Activated CD8-positive, alpha-beta memory T cell treated with anti-CD3 and anti-CD28 coated beads for 24 hours (primary cell): ENCODE measurements at places on chromosomes 16 and 17.
A peak's percentile ranks its signal among the peaks of the same experiment; 100 is the strongest.

GRCh38 chr17:67080804-67081203 is 36.5 kb downstream of the CACNG1 start:
- DNase-seq = no peak

- DNase-seq = no peak
Measured at GRCh38 chr16:787321-787966, 737 bp downstream of the RPUSD1 start.

- no peak for DNase-seq
Measured at GRCh38 chr17:4636474-4637100, 4.9 kb downstream of the ALOX15 start.

GRCh38 chr17:74467221-74467951 is 952 bp downstream of the CD300A start:
- DNase-seq = no peak

- no peak for DNase-seq
Measured at GRCh38 chr16:80663078-80663477, 122.3 kb downstream of the DYNLRB2 start.

- DNase-seq = peak; percentile 32
Measured at GRCh38 chr17:67980456-67980855, 15.8 kb downstream of the C17orf58 start.

DNA sequence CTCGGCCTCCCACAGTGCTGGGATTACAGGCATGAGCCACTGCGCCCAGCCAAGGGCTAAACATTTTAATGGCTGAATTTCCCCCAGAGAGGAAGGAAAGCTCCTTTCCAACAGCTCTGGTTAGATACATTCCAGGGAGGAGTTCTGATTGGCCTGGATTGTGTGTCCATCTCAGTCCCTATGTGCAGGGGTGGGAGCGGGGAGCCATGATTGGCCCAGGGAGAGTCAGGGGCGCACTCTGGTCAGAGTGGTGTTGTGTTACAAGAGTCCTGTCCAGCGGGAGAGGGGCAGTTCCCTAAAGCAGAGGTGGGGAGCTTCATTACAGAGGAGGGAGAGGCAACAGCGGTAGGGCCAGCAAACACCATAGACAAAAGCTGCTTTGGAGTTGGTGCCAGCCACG is 75.0 kb downstream of the RAP1GAP2 start:
- DNase-seq = no peak

DNA sequence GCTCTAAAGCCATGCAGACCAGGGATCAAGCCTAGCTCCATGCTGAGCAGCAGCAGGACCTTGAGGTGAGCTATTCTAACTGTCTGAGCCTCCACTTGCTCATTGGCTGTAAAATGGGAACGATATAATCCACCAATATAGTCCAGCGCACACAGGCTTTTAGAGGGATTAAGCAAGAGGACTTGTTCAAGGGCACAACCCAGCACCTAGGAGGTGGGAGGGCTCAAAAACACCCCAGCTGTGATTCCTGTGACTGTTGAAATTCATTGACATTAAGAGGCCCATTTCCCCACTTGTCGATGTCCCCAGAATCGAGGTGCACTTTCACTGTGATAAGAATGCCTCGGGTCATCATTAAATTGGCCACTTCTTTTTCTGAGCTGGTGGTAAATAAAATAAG is 4.1 kb downstream of the USH1G start:
- no peak for DNase-seq

GRCh38 chr16:49644145-49644463 is 211.8 kb downstream of the ZNF423 start:
- DNase-seq = no peak

- no peak for DNase-seq
Measured at GRCh38 chr16:67992661-67993206, 6.5 kb downstream of the DPEP2 start.

DNA sequence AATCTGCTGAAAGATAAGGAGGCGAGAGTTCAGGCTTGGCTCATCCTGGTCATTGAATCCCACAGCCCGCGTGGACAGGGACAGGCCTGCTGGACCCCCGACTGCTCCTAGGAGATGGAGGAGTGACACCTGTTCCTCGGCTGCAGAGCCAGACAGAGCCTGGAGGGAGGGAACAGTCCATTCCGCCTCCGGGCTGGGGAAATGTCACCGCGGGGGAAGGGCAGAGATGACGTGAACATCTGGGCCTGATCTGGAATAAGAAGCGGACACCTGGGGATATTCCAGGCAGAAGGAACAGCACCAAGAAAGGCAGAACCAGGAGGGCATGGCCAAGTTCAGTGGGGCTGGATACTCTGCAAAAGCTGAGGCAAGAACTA is 1.5 kb downstream of the ZNF747 start:
- no peak for DNase-seq

- DNase-seq = no peak
Measured at GRCh38 chr16:46973996-46974324, 486 bp upstream of the DNAJA2 start.

DNA sequence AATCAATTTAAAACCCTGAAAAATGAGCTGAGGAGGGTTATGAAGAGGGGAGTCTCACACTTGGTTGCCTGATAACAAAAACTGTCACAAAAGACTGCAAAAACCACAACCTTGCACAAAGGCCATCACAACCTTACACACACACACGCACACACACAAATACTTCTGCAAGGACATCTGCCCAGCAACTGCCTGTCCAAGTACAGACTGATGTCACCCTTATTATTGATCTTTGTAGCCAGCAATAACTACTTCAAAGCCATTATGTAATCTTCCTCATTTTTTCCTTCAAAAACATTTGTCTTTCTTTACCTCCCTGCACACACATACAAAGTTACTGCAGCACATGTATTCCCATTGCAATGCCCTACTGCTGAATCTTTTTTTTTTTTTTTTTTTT is 253.2 kb upstream of the HSBP1 start:
- no peak for DNase-seq

- DNase-seq = no peak
Measured at GRCh38 chr16:4435337-4436067, 9.8 kb downstream of the DNAJA3 start.

- DNase-seq = no peak
Measured at GRCh38 chr17:66929591-66929990, 34.9 kb upstream of the CACNG4 start.

- DNase-seq = no peak
Measured at GRCh38 chr17:46821482-46822387, 3.2 kb upstream of the WNT3 start.

- no peak for DNase-seq
Measured at GRCh38 chr16:13061691-13062090, 160.3 kb downstream of the SHISA9 start.

- DNase-seq = no peak
Measured at GRCh38 chr16:29656688-29657523, 6.1 kb upstream of the SPN start.

DNA sequence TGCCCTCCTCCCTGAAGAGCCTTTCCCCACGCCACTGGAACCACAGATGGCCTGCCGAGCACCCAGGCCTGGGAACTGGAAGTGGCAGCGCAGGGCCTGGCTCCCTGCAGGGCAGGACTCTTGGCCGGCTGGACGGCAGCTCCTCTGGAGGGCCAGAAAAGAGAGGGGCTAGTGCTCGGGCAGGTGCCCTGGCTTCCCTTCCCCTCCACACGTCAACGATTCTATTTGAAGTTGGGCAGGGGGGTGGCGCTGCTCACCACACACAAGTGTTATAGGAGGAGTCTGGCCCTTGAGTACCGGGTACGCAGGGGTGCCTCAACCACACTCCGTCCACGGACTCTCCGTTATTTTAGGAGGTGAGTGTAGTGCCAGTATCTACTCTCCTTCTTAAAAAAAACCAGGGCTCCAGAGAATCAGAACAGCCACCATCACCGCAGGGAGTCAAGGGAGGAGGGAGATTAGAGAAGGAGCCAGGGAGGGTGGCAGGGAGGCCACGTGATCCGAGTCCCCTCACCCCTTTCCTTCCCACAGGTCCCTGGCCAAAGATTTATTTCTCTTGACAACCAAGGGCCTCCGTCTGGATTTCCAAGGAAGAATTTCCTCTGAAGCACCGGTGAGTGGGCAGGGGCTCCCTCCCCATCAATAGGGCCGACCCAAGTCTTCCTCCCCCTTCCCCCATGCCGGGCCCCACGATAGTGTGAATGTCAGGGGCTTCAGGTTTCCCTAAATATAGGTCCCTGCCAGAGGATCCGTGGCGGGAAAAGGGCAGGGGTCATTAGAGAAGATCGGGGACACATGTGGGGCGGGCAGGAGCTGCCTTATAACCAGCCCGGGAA is 1.4 kb upstream of the ALDOA start:
- DNase-seq = peak; percentile 89

GRCh38 chr17:40490289-40490853 is 11.1 kb downstream of the TNS4 start:
- DNase-seq = no peak

- DNase-seq = no peak
Measured at GRCh38 chr17:40686192-40686591, 17.4 kb downstream of the KRT24 start.

GRCh38 chr17:7561028-7561575 is 617 bp upstream of the SENP3 start:
- DNase-seq = peak; percentile 93

DNA sequence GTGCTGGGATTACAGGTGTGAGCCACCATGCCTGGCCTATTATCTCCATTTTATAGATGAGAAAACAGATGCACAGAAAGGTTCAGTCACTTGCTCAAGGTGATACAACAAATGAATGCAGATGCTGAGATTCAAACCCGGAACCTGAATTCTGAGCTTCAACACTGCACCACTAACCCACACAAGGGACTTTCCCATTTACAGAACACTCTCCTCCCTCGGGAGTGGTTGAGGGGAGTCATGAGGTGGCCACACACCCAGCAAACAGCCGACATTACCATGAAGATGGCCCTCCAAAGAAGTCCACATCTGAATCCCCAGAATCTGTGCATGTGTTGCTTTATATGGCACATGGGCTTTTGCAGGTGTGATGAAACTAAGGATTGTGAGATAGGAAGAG is 9.1 kb downstream of the BCL7C start:
- no peak for DNase-seq

DNA sequence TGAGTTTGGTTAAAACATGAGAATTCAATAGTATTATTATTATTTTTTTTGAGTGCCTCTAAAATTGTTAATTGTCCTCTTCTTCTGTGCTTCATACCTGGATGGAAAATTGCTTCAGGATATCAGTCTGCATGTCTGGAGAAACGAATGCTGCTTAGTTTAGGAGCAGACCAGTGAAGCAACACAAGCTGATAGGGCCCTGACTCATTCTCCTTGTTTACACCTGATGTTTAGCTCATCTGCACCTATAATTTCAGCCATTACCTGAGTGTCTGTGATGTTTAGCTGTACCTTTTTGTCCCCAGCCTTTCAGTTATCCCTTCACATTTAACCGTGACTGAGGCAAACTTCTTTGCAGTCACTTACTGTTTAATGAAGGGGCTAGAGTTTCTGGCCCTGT is 14.8 kb downstream of the SNTB2 start:
- DNase-seq = no peak

- DNase-seq = no peak
Measured at GRCh38 chr16:88339930-88340754, 42.6 kb upstream of the ZNF469 start.

DNA sequence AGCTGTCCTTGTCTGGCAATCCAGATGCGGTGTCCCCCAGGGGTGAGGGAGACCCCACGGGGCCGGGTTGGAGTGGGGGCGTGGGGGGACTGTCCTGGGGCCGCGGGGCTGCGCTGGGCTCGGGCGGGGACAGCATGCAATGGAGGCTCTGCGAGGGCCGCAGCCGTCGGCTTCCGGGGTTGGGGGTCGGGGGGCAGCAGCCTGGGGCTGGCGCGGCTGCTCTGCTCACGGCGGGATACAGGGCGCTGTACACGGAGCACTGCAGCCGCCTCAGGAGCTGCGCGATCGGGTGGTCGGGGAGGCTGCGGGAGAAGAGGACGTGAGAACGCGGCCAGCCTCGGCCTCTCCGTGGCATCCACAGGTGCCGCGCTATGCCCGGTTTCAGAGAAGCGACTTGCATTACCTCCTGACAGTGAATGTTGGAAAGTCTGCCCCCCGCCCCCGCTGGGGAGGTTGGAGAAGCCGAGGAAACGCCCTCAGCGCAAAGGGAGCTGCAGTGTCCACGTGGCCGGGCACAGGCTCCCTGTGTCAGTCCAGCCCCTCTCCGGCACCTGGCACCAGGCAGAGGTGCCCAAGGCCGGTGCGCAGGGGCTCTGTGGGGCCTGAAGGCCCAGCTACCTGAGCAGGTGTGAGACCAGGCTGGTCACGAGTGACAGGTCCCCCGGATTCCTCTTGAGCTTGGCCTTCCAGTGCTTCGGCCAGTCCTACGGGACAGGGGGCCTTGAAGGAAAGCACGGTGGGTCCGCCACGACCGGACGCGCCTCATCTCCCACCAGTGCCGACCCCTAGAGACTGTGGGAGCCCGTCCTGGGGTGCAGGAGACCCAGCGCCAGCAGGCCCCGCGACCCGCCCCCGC is 9.4 kb upstream of the SPATA2L start:
- DNase-seq = peak; percentile 68

DNA sequence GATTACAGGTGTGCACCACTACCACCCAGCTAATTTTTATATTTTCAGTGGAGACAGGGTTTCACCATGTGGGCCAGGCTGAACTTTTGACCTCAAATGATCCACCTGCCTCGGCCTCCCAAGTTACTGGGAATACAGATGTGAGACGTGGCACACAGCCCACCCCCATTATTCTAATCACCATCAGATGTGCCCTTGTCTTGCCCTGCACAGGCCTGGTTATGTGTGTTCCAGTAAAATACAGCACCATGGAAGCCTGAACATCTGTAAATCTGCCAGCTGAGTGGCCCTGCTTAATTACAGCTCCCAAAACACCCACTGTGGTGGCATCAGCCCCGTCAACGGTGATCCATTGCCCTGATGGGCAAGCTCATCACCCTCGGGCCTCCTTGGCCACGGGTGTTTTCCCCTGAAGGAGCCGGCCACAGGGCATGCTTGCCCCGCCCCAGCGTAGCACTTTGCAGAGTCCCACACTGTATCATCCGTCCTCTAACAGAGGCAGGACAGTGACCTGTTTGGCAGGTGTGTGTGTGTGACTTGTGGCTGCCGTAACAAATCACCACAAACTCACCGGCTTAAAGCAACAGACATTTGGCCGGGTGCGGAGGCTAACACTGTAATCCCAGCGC is 74.5 kb downstream of the RBFOX3 start:
- DNase-seq = no peak

- DNase-seq = no peak
Measured at GRCh38 chr17:28763137-28763799, 19.5 kb downstream of the TRAF4 start.

- no peak for DNase-seq
Measured at GRCh38 chr16:81814751-81815428, 35.8 kb downstream of the PLCG2 start.

- no peak for DNase-seq
Measured at GRCh38 chr17:19384723-19385391, 2.1 kb downstream of the MFAP4 start.

DNA sequence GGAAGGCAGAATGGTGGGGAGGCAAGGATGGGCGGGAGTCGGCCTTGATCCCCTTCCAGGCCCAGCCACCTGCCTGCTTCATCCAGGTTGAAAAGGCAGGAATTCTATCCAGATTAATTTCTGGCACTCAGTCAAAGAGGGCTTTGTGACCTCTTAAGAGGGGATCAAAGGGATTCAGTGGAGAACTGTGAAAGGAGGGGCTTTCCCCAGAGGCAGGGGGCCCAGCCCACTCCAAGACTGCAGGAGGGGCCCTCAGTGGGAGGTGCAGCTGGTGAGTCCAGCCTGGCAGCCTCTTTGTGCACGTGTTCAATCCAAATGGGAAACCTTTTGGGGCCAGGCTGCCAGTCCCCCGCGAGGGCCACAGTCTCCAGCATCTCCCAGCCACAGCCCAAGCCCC is 148.5 kb upstream of the PLCG2 start:
- DNase-seq = no peak

GRCh38 chr16:740459-740763 is 386 bp downstream of the CIAO3 start:
- DNase-seq = no peak

- no peak for DNase-seq
Measured at GRCh38 chr17:60173304-60173819, 23.6 kb downstream of the CA4 start.
